ENCODE measurements at places on chromosomes 7 and 10.

GRCh38 chr10:122660696-122661095 is 39.0 kb downstream of the C10orf120 start:
- no peak for DNase-seq

DNA sequence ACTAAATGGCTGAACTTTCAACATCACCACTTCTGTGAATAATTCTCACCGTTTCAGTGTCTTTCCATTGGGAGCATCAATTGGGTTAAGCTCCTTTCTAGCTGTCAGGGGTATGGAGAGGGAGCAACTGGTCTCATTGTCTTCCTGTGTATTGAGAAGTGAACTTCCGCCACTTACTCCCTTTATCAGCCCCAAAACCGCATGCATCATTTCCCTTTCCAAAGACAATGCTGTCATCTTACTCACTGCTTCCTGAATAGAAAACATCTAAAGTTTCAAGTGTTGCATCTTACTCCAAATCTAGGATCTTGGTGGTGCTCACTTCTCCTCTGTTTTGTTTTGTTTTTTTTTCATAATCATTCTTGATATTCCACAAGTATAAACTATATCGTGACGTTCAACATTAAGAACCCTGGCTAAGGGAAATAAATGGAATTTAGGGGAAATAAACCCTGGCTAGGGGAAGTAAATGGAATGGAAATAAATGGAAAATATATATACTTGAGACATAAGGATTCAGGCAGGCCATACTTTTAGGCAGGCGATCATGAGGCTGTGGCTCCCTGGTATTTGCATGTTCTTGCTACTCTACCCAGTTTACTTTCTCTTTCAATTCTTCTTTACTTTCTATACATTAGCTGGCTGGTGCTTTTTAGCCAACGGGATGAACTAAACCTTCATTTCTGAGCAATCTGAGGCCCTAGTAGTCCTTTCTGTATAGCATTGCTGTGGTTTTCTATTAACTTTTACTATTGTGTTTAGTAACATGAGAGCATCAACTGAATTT is 371.9 kb downstream of the BMPER start:
- DNase-seq, result no peak

DNA sequence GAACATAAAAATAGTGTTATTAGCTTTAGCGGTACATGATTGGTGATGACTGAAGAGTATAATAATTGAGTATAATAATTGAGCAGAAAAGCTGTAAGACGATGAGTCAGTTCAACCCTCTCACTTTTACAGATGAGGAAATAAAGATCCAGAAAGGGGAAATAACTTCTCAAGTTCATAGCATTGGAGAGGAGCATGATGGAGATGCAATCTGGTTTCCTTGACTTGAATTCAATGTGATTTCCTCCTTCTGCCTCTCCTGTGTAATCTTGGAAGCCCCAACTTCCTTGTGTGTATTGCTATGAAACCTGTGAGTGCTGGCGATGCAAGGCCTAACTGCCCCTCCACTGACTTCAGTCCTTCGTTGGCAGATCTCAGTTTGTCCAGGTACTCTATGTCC is 265.1 kb downstream of the LRMDA start:
- no peak for DNase-seq

DNA sequence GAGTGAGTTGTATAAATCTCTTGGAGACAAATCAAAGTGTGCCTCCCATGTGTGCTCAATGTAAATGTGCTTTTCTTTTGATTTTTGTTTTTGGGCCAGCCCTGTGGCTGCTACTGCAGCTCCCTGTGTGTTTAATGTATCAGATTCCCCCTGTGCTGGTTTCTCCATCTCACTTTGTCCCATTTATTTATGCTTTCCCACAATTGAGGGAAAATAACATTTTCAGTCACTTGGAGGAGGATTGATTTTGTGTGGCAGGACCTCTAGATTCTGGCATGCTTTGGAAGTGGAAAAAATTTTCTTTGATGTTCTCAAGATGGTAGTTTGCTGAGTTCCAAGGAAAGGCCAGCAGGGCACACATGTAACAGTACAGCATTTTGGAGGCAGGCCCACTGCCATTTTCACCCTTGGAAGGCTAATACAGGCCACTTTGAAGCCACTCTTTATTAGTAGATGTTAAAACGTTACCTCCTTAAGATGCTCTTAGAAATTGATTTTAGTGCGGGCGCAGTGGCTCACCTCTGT is 323.6 kb downstream of the BICC1 start:
- DNase-seq, result no peak

GRCh38 chr7:129746857-129747529 is 135.5 kb downstream of the NRF1 start:
- DNase-seq, result no peak

All from NCI-H1417 (cell line).